H9 (cell line): ENCODE measurements at places on chromosomes 5 and 9. TPM values are rescaled to one million over a fixed set of nuclear protein-coding genes. Genes with fewer than 3 reads are reported as not detected.

Gene LHX3
- total RNA-seq: not detected in 2 replicates

Gene S1PR3
- 3.1 and 3.3 TPM in 2 replicates for total RNA-seq

Gene PDE6A
- not detected in 2 replicates for total RNA-seq

Gene FOXD1
- total RNA-seq: 0.20 and 0.31 TPM in 2 replicates

Gene CCL27
- total RNA-seq: 0.28 and 1.0 TPM in 2 replicates

Gene RGMB
- total RNA-seq: 17.7 and 19.3 TPM in 2 replicates

Gene SEMA6A
- 335 and 354 TPM in 2 replicates for total RNA-seq
